ENCODE measurements at places on chromosomes 16 and 17.

- DNase-seq = peak; percentile 68
These were observed 75.9 kb upstream of the TNRC6C start for GRCh38 chr17:77882481-77883212.

GRCh38 chr16:22272870-22273650 is 24.1 kb upstream of the POLR3E start:
- no peak for DNase-seq

GRCh38 chr17:9253308-9253707 is 232.0 kb downstream of the NTN1 start:
- no peak for DNase-seq

GRCh38 chr16:30063278-30063892 is 2.2 kb upstream of the ALDOA start:
- no peak for DNase-seq

DNA sequence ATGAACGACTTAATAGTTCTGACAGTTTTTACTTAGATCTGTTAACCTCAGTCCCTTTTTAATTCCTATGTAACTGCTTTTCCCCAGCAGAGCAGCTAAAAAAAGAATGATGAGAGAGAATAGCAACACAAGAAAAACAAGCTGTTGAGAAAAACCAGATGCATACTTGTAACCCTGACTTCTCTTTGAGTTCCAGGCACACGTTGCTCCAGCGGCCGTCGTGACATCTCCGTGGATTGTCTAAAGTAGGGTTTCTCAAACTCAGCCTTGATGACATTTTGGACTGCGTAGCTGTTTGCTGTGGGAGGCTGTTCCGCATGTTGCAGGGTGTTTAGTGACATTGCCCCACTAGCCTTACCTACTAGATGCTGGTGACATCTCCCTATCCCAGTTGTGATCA is 324.0 kb downstream of the SNX29 start:
- no peak for DNase-seq

- no peak for DNase-seq
These were observed 236.7 kb upstream of the CIBAR2 start for GRCh38 chr16:85348911-85349334.

GRCh38 chr16:3215601-3216262 is 19.2 kb downstream of the ZNF200 start:
- no peak for DNase-seq

GRCh38 chr17:80071116-80071841 is 30.1 kb upstream of the GAA start:
- DNase-seq = peak; percentile 68

DNA sequence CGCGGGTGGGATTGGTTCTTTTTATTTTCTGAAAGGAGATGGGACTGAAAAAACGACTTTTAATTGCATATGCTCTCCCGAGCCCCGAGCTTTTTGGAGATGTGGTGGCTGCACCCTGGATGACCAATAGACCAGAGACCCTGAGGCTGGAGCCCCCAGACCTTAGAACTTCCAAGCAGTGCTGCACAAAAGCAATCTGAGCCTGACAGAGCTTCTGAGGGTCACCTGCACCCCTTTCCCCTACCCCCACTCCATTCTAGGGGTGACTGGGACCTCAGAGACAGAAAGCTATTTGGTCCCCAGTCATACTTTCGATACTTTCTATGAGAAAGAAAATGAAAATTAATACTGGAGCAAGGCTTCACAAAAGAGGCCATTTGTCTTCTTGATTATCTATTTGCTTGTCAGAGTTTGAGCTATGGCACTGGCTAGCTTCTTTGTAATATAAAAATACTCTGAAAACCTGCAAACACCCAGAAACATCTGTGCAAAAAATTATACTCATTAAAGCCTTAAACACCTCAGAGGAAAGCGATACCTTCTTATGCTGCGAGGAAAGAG is 3.6 kb downstream of the HOXB4 start:
- no peak for DNase-seq

Measured in femur (tissue), 1 donor.